Activated naive CD4-positive, alpha-beta T cell treated with anti-CD3 and anti-CD28 coated beads, Interleukin-2, amount 50 U/mL, for 72 hours (primary cell): ENCODE measurements at places on chromosomes 2 and 18. TPM values are rescaled to one million over a fixed set of nuclear protein-coding genes. Genes with fewer than 3 reads are reported as not detected.

Gene ST8SIA5
- total RNA-seq: not detected

Gene GAREM1
- not detected for total RNA-seq

Gene C2orf92
- 6.5 TPM for total RNA-seq

Gene CHPF
- 13.2 TPM for total RNA-seq

Gene ASB18
- total RNA-seq: not detected
